ENCODE measurements at places on chromosomes 6 and 20. TPM values are rescaled to one million over a fixed set of nuclear protein-coding genes. Genes with fewer than 3 reads are reported as not detected.

The CUL7 gene
- total RNA-seq, result 30.7 TPM

The TSPO2 gene
- not detected for total RNA-seq

The ACTL10 gene
- total RNA-seq, result not detected

The ZSCAN23 gene
- 0.91 TPM for total RNA-seq

The SERINC3 gene
- total RNA-seq, result 82.0 TPM

The BMP2 gene
- not detected for total RNA-seq

The FAM83B gene
- total RNA-seq, result not detected

The ANKRD6 gene
- 0.13 TPM for total RNA-seq

The AAR2 gene
- total RNA-seq, result 46.2 TPM

The ABHD16B gene
- not detected for total RNA-seq

The DAAM2 gene
- not detected for total RNA-seq

DNA sequence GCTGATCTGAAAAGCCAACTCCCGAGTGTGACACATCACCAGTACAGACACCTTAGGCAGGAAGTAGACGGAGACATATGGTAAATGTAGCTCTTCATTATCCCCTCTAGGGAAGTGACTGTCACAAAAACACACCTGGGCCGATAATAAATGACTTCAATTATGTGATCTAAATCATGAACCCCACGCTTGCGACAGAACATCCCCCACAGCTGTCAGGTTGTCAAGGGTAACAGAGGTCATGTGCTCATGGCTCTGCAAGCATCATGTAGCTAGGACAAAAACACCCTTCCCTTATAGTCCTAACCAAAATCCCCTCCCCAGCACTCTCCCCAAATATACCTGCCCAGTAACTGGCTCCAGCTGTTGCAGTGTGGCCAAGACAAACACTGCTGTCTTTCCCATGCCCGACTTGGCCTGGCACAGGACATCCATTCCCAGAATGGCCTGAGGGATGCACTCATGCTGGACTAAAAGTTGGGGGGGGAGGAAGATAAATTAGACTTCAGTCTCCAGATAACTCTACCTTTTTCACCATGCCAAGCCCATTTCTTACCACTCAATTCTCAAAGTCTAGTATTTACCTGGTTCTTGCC lies 2.9 kb downstream of the DDX39B start:
- DNase-seq, result no peak

- DNase-seq, result no peak
Observed at GRCh38 chr6:7121700-7122241, 14.0 kb downstream of the RREB1 start.

- DNase-seq, result no peak
Observed at GRCh38 chr6:52227495-52227894, 16.8 kb downstream of the IL17F start.

DNA sequence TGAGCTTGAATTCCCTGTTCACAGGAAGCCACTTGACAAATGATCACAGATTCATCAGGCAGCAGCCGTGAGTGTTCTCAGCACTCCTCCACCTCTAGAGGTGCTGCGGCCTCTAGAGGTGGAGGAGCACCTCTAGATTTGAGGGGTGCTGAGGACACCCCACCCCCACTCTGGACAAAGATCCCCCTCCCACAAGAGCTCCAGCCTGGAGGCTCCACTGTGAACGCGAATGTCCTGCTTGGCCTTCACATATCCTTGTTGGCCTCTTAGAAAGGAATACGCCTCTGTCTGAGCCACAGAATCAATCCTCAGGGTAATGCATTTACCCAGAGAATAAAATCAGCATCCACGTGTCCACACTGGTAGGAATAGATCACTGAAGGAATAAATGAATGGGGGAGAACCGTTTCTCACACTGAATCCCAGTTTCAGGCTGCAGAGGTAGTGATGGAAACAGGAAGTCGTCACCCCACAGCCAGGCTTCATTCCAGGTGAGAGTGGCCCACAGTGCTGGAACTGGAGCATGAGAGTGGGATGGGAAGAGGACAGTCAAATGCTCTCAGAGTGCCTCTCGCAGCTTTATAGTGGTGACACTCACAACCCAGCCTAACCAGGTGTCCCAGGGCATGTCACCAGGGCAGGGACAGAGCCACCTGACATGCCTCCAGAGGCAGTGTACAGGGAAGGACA lies 16.6 kb downstream of the NPEPL1 start:
- DNase-seq, result no peak

DNA sequence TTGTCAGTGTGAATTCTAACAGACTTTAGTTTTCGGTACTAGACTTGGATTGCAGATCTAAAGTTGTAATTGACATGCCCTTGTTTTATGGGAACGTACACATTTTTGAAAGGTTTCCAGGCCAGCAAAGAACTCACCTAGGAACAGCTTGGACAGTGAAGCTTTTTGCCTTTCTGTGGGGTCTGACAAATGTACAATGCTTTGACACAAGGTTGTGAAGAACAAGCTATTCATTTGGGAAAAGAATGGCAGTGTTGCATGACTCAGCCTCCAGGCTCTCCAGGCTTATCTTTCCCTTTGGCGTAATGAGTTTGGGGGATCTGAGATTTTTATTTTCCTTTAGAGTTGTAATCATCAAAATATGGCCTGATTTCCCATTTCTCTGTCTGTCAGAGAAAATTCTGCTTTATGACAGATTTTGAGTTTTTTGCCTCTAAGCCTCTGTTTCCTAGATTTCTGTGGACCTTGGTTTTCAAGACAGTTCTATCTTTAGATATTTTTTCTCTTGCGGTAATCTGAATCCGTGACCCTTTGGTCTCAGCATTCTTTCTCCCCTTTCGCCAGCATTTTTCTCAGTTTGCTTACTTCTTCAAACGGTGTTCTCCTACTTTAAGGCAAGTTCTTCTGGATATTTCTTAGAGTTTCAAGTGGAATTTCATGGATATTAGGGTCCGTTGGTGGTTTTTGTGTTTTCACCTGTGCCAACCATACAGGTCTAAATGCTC lies 221.0 kb downstream of the ADGB start:
- no peak for DNase-seq

DNA sequence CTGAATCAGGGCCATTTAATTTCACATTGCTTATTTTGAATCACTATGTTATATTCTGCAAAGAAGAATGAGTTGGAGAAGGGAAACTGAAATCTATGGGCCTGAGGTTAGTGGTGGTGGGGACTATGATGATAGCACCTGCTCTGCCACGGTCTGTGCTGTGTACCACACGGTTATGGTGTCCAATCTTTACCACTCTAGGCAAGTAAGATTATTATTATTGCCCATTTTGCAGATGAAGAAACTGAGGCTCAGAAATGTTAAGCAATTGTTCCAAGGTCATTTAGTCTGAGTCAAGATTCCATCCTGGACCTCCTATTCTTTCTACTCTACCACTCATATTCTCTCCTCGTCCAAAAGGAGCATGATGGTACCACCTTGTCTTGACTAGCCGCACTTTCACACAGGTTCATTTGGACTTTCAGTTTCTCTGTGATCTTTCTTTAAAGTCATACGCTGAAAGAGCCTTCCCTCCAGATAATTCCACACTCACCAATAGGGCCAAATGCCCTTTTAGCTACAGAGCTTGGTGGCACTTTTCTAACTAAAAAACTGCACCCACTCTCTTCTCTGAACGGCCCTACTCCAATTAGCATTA lies 56.2 kb downstream of the GFOD1 start:
- DNase-seq, result no peak

DNA sequence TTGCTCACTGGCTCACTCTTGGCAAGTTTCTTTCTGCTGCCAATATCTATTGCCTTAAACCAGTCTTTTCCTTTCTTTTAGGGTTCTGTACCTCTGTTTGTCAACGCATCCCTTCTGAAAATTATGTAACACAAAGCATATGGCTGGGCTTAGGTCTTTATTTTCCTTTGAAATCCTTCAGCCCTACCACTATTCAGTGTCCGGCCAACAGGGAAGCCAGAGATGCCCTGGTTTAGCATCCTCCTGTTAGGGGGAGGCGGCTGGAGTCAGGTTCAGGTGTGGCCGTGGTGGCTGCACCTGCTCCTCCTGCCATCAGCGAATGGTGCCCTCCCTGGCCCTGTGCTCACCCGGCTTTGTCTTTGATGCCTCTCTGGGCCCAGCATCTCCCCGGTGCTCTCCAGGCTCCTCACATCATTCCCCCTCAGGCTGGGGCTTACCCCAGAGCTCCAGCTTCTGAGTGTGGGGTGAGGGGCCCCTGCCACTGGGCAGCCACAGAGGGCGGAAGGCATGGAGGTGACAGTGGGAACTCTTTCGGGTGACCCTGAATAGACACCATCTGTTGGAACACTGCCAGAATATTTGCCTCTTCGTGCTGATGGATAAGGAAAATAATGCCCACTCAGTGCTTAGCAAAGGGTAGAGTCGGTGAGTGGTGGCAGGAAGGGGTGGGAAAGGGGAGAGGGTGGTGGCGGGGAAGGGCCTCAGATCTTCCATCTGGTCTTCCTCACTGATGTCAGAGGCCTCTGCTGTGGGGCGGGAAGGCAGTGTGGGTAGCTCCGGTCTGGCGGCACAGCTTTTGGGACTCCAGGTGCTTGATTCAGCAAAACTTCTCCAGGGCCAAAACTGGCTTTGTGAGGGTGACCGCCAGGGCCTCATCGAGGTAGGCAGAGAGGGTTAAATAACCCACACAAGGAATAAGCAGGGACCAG lies 97.2 kb downstream of the DACT2 start:
- no peak for DNase-seq

DNA sequence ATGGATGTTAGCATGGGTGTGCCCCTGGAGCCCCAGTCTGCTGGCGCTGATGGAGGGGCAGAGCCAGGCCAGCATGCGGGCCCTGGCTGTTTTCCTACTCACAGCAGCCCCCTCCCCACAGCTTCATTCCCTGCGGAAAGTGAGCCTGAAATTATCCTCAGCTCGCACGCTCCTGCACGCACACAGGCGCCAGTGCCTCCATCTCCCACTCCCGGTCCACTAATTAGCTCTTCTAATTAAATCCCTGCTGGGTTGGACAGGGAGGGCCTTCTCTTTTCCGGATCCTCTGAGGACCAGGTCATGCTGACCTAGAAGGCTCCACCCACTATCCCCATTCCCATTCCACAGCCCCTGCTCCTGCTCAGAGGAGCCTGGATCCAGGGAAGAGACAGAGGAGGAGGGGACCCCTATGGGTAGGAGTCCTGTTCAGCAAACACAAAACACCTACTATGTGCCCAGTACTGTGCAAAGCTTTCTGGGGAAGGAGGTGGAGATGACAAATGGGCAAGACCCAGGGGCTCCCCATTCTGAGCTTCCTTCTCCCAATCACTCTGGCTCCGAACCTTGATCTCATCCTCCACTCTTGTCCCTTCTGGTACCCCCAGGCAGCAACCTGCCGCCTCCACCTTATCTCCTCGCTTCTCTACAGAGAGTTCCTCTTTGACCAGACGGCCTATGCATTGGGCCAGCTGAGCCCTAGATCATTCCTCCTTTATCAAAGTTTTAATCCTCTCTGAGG lies 70.2 kb upstream of the CCDC167 start:
- DNase-seq, result no peak

DNA sequence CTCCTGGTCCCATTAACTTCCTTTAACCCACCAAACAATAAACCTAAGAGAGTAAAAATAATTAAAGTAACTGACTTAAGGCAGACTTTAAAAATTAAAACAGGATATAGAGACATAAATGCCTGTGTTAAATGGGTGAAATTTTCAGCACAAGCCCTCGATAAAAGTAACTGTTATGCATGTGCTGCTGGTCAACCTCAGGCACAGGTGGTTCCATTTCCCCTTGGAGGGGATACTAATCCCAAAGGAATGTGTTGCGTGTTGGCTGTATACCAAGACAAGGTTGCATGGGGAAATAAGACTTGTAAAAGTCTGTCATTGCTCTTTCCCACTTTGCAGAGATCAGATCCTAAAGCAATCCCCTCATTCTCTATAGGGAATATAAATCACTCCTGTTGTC lies 25.8 kb downstream of the HLA-A start:
- peak; percentile 35 for DNase-seq

- no peak for DNase-seq
Observed at GRCh38 chr6:82467338-82467737, 103.7 kb downstream of the TPBG start.

GRCh38 chr20:37863289-37863688 lies 39.6 kb upstream of the VSTM2L start:
- DNase-seq, result no peak

DNA sequence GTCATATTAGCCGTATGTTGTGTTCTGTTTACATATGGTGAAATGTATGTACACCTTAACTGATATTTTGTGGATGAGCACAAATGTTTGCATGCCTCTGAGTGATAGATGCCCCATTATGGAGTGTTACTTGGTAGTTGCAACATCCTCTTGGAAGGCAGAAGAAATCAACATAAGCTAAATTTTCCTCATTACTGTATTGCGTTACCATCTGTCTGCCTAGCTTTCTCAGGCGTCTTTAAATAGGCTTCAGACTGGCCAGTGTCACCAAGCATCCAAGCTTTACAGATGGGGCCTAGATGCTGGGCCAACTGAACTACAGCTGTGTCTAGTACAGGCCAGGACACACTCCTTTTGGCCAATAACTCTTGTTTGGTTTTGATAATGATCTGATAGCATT lies 250.6 kb downstream of the SAMD5 start:
- no peak for DNase-seq

GRCh38 chr20:11012975-11013374 lies 339.2 kb upstream of the JAG1 start:
- DNase-seq, result no peak

GRCh38 chr20:16601047-16601446 lies 27.8 kb upstream of the KIF16B start:
- no peak for DNase-seq

GRCh38 chr6:48817333-48818051 lies 645.6 kb downstream of the MMUT start:
- no peak for DNase-seq

- DNase-seq, result no peak
Observed at GRCh38 chr6:160735523-160735922, 33.5 kb downstream of the PLG start.

- DNase-seq, result peak; percentile 30
Observed at GRCh38 chr6:155261111-155261900, 2.5 kb upstream of the CLDN20 start.

- DNase-seq, result no peak
Observed at GRCh38 chr6:98498866-98499265, 335.5 kb upstream of the POU3F2 start.

- DNase-seq, result no peak
Observed at GRCh38 chr6:27847706-27848105, 64.5 kb downstream of the OR2B2 start.

- DNase-seq, result no peak
Observed at GRCh38 chr20:47610247-47610944, 108.7 kb downstream of the NCOA3 start.
